HEK293T (cell line): ENCODE measurements at places on chromosomes 4 and X.
A peak's percentile ranks its signal among the peaks of the same experiment; 100 is the strongest.

DNA sequence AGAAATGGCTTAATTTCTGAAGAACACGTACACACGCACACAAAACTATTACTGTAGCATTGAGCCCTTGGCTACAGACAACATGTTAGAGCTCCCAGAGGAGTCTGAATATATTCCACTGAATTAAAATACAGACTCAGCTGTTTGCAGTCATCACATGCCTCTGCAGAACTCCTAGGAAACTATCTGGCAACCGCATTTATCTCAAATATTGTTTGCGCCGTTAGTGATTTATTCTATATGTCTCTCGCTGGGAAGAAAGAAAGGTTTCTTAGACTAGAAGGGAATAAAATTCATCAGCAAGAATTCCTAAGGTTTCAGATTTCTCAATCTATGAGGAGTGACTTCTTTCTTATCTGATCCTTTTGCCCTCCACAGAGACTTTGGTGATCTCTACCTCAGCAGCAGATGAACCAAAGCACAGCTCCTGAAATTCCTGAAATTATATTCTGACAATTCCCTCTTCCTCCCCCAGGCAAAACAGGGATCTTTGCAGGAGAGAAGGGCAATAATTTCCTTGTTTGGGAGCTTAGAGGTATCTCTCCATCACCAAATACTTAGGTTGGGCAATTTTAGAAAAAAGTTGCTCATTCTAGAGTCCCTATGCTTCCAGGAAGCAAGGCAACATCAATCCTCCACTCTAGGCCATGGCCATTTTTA, 199.2 kb downstream of the APBB2 start:
- DNase-seq = no peak

DNA sequence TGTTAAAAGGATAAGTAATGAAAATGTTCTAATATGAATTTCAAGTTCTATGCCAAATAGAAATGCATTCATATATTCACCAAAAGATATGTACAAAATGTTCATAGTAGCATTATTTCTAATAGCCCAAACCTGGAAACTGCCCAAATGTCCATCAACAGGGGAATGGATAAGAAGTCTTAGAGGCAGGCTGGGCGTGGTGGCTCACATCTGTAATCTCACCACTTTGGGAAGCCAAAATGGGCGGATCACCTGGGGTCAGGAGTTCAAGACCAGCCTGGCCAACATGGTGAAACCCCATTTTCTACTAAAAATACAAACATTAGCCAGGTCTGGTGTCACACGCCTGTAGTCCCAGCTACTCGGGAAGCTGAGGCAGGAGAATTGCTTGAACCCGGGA, 2.3 kb upstream of the HPRT1 start:
- no peak for DNase-seq

- DNase-seq = no peak
These were observed 201.8 kb upstream of the LNX1 start for GRCh38 chr4:53793096-53793495.

DNA sequence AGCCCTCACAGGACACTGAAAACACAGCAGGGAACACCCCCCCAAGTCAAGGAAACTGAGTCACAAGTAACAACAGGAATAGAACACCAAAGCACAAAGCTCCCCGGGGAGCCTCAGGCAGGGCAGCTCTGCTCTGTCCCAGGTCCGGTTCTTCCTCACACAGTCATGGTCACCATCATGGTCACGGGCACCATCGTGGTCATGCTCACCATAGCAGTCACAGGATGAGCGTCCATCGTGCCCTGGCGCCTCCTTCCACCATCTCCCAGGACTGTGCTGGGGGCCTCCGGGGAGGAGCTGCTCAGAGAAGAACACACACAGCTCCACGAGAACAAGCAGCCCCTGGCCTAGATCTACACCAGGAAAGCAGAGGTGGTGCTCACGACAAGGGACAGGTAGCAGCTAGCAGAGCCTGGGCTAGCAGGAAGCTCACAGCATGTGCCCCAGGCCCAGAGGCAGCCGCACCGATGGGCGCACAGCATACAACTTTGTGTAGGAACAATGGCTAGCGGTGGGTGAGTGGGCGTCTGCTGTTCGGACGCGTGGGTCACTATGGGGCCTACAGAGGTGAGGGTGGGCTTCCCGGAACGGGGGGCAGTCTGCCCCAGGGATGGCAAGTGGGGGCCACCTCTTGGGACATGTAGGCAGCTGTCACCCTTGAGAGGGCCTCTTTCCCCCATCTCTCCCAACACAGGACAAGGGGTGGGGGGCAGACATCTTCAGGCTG, 3.4 kb downstream of the PNMA6F start:
- no peak for DNase-seq

GRCh38 chr4:7050481-7051143, 7.4 kb downstream of the TADA2B start:
- DNase-seq = no peak

DNA sequence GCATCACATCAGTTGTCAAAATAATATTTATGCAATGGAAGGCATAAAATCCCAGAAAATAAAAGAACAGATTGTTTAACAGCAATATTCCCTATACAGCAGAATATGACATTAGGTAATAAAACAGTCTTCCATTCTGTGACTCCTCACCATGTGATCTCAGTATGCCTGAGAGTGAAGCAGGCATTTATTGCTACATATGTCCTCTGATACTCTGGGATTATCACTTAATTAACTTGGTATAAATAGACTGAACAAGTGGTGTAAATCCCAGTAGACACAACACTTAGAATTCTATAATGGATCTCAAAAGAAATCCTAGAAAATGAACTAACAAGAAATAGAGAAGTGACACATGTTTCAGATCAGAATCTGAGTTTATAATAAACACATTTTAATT, 841.3 kb downstream of the PDHA2 start:
- no peak for DNase-seq

DNA sequence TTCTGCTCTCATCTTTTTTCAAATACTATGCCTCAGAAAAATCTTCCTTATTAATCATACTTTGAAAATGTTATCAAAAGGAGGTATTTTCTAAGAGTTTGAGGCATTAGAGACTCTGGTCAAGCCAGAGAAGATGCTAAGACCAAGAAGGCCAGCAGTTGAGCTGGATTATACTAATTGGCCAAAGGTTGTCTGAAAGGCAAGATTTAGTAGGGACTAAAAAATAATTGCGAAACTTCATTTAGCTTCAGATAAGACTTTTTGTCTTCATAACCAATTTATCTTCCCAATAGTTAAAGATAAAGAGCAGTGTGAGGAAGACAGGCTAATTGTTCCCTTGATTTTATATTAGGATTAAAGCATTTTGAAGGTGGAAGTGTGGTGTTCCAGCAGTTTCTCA, 1412.4 kb upstream of the PCDH7 start:
- no peak for DNase-seq

GRCh38 chr4:146545102-146545501, 23.4 kb upstream of the SLC10A7 start:
- DNase-seq = peak; percentile 27
